ENCODE measurements at places on chromosomes 4 and X. TPM values are rescaled to one million over a fixed set of nuclear protein-coding genes. Genes with fewer than 3 reads are reported as not detected.

Gene FOXR2
- total RNA-seq: not detected

Gene NEUROG2
- not detected for total RNA-seq

Gene HSFX3
- not detected for total RNA-seq

Gene KLKB1
- total RNA-seq: 6.0 TPM

Gene FGF13
- not detected for total RNA-seq

Gene MAGED1
- total RNA-seq: 352 TPM

Gene TRMT2B
- total RNA-seq: 8.7 TPM

Gene UGT2B7
- total RNA-seq: not detected

Gene RASSF6
- total RNA-seq: not detected

Gene POU4F2
- total RNA-seq: not detected

Gene DCAF4L1
- total RNA-seq: not detected

Gene BRS3
- total RNA-seq: not detected

Gene RAB33A
- 0.65 TPM for total RNA-seq

Gene MGAT4D
- not detected for total RNA-seq

Gene TLR6
- 0.54 TPM for total RNA-seq

Gene PAGE2B
- not detected for total RNA-seq

Gene NEIL3
- 0.65 TPM for total RNA-seq

Gene NHSL2
- 0.81 TPM for total RNA-seq

Gene UTP3
- 18.2 TPM for total RNA-seq
